Activated CD4-positive, alpha-beta T cell treated with anti-CD3 and anti-CD28 coated beads, Interleukin-2, amount 50 U/mL, for 24 hours (primary cell): ENCODE measurements at places on chromosomes 7 and 10.

- DNase-seq: no peak
These were observed 251.0 kb downstream of the NSUN6 start for GRCh38 chr10:18400201-18400905.

GRCh38 chr7:77580762-77581350, 43.8 kb downstream of the PTPN12 start:
- DNase-seq: no peak

DNA sequence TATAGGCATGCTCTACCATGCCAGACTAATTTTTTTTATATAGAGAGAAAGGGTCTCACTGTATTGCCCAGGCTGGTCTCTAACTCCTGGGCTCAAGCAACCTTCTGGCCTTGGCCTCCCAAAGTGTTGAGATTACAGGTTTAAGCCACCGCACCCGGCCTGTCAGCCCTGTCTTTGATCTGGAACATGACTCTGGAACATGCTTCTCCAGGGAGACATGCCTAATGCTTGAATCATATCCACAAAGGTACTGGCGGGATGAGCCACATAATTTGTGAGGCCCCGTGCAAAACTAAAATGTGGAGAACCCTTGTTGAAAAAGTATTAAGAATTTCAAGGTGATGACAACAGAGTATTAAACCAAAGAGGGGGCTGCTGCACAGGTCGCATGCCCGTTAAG, 282.8 kb downstream of the ARHGAP12 start:
- DNase-seq: no peak

DNA sequence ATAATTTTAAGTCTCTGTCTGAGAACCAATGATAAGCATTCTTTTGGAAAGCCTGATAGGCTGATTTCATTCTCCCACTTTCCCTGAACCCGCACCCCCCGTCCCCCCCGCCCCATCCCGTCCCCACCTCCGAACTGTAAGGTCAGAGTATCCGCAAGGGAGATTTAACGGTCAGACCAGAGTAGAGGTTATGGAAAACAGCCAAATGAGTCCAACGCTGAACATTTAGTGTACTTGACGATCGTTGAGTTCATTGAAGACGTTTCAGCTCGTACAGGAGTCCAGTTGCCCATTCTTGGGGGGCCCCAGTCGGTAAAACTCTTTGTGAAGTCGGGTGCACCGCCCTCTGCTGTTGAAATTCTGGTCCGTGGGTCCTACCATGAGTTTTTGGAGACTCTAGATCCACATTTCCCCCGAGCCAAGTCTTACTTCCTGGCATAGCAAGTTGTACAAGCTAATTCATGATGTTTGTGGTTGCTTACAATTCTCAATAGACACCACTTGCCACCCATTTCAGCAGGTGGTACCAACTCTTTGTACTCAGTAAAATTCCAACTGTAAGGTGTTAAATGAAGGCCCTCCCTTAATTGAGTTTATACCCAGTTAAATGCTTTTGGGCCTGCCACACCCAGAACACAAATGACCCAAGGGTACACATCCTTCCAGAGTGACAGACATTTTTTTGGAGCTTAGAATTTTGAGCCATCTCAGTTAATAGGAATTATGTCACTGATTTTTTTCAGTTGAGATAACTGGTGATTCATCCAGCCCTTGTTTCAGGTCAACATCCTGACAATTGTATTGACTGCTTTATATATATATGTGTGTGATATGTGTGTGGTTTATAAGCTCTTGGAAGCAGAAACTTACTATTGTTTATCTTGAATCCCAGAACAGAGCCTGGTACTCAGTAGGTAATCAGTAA, 1.2 kb downstream of the MARCHF5 start:
- DNase-seq: no peak

- no peak for DNase-seq
These were observed 211.7 kb downstream of the DKK1 start for GRCh38 chr10:52525761-52526160.

GRCh38 chr10:82813856-82814255, 938.9 kb downstream of the NRG3 start:
- DNase-seq: no peak

DNA sequence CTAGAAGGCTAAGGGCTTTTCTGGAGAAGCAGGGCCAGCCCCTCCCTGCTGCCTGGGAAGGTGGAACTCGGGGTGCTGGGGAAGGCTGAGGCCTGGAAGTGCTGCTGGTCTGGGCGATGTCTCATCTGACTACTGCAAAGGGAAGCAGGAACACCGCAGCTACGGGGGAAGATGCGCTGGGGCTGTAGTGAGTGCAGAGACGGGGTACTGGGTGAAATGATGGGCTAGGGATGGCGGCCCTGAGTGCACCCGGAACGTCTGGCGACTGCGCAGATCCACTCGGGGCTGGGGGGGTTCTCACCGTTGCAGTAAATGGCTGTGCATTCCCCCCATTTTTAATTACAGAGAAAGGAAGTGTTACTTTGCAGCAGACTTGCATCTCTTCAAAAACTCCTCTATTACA, 195.4 kb upstream of the ADARB2 start:
- DNase-seq: no peak

- DNase-seq: no peak
These were observed 15.1 kb upstream of the ZNF273 start for GRCh38 chr7:64887756-64888508.

GRCh38 chr7:24705461-24705954, 51.8 kb downstream of the GSDME start:
- DNase-seq: no peak

DNA sequence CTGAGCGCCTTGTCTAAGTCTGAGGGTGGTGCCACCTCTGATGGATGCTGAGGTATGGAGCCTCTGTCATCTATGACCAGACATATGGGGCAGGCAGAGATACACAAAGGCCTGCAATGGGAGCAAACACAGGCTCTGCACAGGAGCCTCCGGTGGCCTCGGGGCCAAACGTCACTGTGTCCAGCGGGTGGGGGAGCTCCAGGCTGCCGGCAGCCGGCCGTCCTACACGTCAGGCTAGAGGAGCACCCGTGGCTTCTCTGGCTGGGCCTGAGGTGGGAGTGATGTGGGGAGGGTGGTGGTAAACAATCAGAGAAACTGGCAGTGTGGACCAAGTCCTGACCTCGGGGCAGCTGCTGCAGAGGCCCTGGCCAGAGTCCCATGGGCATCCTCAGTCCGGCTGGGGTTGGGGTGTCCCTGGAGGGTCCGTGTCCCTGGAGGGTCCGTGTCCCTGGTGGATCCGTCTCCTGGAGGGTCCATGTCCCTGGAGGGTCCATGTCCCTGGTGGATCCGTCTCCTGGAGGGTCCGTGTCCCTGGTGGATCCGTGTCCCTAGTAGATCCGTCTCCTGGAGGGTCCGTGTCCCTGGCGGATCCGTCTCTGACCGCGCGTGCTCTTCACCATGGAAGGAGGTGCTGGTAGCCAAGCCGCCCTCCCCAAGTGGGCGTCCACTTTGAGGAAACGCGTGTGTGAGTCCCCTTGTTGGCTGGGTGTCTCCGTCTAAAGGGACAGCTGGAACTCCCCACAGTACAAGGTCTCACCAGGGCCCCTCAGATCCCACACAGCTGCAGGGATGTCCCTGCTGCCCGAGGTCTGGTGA, 24.2 kb upstream of the FAM20C start:
- no peak for DNase-seq

DNA sequence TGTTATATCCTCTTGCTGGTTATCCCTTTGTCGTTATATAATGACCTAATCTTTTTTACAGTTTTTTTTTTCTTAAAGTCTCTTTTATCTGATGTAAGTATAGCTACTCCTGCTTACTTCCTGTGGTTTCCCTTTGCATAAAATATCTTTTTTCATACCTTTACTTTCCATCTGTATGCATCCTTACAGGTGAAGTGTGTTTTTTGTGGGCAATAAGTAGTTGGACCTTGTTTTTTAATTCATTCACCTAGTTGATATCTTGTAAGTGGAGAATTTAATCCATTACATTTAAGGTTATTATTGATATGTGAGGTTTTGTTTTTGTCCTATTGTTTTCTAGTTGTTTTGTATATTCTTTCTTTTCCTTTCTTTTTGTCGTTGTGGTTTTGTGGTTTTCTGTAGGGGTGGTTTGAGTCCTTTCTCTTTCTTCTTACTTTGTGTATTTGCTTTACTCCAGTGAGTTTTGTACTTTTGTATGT, 168.6 kb downstream of the MLLT10 start:
- no peak for DNase-seq

DNA sequence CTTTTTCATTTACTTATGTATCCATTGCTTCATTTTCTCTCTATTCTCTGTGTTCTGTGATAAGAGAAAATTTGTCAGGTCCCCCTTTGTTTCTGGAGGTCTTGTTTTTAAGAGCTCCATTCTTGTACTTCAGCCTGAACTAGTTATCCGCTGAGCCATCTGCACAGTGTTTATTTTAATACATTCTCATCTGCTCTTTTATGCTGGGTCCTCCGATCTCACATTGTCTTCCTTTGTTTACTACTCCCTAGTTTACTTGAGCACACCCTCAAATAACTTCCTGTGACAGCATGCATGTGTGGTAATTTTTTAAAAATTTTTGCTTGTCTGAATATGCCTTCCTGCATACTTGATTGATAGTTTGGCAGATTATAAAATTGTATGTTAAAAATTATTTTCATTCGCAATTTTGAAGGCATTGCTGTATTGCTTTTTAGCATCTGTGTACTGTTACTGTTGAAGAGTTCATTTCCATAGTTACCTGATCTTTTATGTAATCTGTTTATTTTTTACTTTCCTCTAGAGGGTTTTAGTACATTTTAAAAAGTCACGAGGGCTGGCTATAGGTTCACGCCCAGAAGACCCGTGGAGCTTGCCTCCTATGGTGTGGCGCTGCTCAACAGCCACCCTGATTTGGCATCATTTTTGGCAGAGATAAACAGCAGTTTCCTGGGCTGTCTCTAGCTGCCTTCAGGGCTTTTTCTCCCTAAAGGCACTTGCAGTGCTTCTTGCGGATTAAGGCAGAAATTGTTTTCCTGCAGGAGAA, 31.9 kb downstream of the RSBN1L start:
- DNase-seq: no peak

DNA sequence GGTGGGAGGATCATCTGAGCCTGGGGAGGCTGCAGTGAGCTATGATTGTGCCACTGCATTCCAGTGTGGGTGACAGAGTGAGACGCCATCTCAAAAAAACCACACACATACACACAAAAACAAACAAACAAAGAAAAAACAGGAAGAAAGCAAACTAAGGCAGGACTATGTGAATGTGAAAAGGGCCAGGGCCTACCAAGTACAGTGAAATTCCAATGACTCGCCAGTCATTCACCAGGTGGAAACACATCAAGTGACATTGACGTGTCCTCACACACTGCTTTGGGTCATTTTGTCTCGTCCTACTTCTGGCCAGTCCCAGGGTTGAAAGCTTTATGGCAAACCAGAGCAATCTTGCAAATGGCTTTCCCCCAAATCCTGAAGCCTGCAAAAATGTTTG, 79.9 kb downstream of the HIP1 start:
- DNase-seq: no peak

DNA sequence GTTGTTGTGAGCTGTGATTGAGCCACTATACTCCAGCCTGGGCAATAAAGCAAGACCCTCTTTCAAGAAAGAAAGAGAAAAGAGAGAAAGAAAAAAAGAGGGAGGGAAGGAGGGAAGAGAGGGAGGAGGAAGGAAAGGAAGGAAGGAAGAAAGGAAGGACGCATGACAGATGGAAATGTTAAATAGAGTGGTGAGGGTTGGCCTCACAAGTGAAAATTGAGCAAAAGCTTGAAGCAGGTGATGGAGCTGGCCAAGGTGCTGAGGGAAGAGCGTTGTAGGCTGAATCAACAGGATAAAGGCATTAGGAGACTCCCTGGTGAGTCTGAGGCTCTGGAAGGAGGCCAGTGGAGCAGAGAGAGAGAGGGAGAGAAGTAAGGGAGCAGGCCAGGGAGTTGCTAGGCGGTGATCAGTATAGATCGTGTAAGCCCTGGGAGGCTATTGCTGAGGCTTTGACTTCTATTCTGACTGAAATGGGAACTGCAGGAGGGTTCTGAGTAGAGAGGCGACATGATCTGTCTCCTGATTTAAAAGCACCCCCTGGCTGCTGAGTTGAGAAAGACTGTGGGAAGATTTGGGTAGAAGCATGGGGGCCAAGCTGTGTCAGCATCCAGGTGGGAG, 26.5 kb upstream of the TMEM248 start:
- no peak for DNase-seq

- no peak for DNase-seq
These were observed 764.3 kb downstream of the GRID1 start for GRCh38 chr10:85602306-85602705.

DNA sequence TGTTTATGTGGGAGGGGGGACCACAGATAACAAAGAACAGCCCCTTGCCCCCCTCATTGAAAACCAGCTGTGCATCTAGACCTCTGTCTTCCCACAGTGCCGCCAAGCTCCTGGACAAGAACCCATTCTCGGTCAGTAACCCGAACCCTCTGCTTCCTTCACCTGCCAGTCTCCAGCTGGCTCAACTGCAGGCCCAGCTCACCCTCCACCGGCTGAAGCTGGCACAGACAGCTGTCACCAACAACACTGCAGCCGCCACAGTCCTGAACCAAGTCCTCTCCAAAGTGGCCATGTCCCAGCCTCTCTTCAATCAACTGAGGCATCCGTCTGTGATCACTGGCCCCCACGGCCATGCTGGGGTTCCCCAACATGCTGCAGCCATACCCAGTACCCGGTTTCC, 91.0 kb upstream of the PDCD4 start:
- DNase-seq: no peak

GRCh38 chr10:93993414-93993781, 333 bp upstream of the PLCE1 start:
- no peak for DNase-seq

- no peak for DNase-seq
These were observed 23.8 kb upstream of the STARD3NL start for GRCh38 chr7:38154278-38154677.

DNA sequence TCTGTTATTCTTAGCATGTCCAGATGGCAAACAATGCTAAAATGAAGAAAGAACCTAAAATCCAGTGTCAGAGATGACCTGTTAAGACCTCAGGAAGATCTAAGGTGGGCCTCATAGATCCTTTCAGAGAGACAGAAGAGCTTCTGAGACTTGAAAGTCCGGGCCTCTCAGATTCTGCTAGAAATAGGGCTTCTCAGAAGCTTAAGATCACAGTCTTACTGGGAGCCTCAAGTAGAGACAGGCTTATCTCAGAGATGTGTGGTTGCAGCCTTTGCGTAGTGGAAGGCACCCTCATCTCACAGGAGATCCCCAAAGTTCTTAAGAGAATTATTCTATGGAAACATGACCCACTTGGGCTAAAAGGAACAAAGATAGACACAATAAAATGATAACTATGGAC, 642.8 kb downstream of the TNS3 start:
- DNase-seq: no peak

GRCh38 chr10:14770927-14771326, 3.8 kb downstream of the FAM107B start:
- DNase-seq: no peak

DNA sequence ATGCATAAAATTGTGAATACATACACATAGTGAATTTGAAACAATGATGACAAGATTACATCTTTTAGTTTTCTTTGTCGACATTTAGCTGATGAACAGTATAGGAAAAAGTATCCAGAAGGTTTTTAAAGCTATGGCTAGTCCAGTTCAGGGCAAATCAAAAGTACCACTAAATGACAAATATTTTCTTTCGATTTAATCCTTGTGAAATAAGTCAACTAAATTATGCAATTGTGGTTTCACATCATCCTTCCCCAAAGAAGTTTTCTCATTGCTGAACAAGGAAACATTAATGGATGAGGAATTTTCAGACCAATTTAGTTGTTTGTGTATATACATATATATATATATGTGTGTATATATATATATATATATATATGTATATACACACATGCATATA, 774.0 kb downstream of the DNAJB9 start:
- DNase-seq: no peak

- no peak for DNase-seq
These were observed 242.4 kb downstream of the KIAA1217 start for GRCh38 chr10:24451325-24451820.

GRCh38 chr10:49081547-49082275, 33.6 kb downstream of the VSTM4 start:
- no peak for DNase-seq

- DNase-seq: no peak
These were observed 199.5 kb downstream of the REEP3 start for GRCh38 chr10:63720676-63721075.
